ENCODE measurements at places on chromosomes 2 and 18. TPM values are rescaled to one million over a fixed set of nuclear protein-coding genes. Genes with fewer than 3 reads are reported as not detected.

Gene CCDC121
- polyA plus RNA-seq, result 0.87 TPM

Gene PIAS2
- 23.0 TPM for polyA plus RNA-seq

Gene TBR1
- not detected for polyA plus RNA-seq

Gene CD207
- polyA plus RNA-seq, result not detected

Gene SERPINB4
- not detected for polyA plus RNA-seq

Gene REG3A
- not detected for polyA plus RNA-seq

Gene G6PC2
- not detected for polyA plus RNA-seq

Gene IL1RL2
- 2.0 TPM for polyA plus RNA-seq

Gene SH2D6
- not detected for polyA plus RNA-seq

Gene NT5DC4
- not detected for polyA plus RNA-seq

Gene RAD51AP2
- not detected for polyA plus RNA-seq

Gene TCF23
- not detected for polyA plus RNA-seq

Gene DSG4
- not detected for polyA plus RNA-seq

Gene SERPINB5
- not detected for polyA plus RNA-seq

Gene RIT2
- polyA plus RNA-seq, result not detected

DNA sequence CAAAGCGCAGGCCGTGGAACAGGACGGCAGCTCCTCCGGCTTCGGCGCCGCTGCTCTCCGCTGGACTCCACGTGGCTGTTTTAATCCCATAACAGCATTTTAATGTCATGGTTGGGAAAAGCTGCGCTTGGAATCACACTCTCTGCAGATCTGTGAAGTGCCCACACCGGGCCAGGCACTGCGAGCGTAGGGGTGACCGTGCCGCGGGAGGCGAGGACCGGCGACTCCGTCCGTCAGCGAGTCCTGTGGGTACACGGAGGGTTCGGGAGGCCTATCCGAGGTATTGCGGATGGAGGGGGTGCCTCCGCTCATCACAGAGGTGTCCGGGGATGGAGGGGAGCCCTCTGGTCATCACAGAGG is 198.0 kb upstream of the SALL3 start:
- H3K27me3 ChIP-seq, result no peaks in the 10 kb centered on the region
- no peaks in the 10 kb centered on the region for H3K36me3 ChIP-seq
- DNase-seq, result no peak
- no peaks in the 10 kb centered on the region for H3K4me1 ChIP-seq
- H3K27ac ChIP-seq, result no peak overlapping the region
- no peak overlapping the region for H3K4me3 ChIP-seq

DNA sequence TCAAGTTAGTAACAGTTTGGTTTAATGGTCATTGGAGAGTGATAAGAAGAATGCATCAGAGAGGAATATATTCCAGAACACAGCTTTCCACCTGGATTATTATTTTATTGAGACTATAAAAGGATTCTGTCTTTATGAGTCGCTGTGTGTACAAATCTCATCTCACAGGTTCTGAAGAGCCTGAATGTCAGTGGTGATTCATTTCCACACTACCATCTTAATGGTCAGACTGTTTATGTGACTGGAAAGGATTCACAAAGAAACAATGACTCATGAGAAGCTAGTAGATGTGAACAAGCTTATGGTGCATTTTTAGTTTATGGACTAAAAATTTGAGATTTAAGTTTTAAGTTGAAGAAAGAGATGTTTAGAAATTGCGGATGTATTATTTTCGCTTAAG is 685.4 kb upstream of the NRXN1 start:
- no peak overlapping the region for H3K4me3 ChIP-seq
- no peak overlapping the region for H3K27ac ChIP-seq
- H3K4me1 ChIP-seq, result no peaks in the 10 kb centered on the region
- no peaks in the 10 kb centered on the region for H3K36me3 ChIP-seq
- no peaks in the 10 kb centered on the region for H3K27me3 ChIP-seq

DNA sequence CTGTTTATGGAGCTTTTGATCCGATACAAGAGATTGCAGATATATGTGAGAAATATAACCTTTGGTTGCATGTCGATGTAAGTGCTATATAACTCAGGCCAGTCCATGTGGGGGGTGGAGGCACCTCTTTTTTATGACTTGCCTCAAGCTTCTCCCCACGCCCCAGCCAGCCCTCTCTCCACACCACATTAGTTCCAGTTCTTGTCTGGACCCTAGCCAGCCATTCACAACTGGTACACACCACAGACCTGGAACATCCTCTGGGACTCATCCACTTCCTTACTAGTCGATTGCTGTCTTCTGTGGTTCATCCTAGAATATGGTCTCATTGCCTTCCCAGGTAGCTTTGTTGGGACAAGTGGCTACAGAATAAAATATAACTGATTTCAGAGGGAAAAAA is 31.0 kb downstream of the GAD1 start:
- no peak overlapping the region for H3K27ac ChIP-seq
- H3K4me3 ChIP-seq, result no peak overlapping the region
- no peak for DNase-seq
- no peaks in the 10 kb centered on the region for H3K27me3 ChIP-seq

- no peak overlapping the region for H3K27ac ChIP-seq
- H3K4me3 ChIP-seq, result no peak overlapping the region
- H3K36me3 ChIP-seq, result no peaks in the 10 kb centered on the region
- no peak for DNase-seq
- H3K27me3 ChIP-seq, result no peaks in the 10 kb centered on the region
These were observed 203.1 kb downstream of the KLHL29 start for GRCh38 chr2:23588106-23588505.

- peak; percentile 86 for DNase-seq
- no peak overlapping the region for H3K4me3 ChIP-seq
- H3K27me3 ChIP-seq, result no peaks in the 10 kb centered on the region
- H3K27ac ChIP-seq, result no peak overlapping the region
These were observed 216.3 kb downstream of the ANAPC1 start for GRCh38 chr2:111667542-111668273.

DNA sequence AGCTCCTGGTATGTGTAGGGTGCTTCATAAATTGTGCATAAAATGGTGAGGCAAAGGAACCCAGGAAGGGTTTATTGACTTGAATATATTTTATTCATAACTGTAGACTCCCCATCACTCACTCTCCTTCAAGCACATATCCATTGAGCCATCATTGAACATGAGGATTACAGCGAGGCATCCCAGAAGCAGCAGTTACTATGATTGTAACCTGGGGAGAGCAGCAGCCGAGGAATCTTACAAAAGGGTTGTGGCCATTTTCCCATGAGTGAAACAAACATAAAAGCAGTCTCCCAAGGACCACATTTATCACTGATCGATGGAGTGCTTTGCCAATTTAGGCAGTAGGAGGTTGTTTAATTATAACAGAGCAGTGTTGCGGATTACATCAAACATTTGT is 183.4 kb downstream of the NCK2 start:
- no peaks in the 10 kb centered on the region for H3K4me1 ChIP-seq
- no peaks in the 10 kb centered on the region for H3K27me3 ChIP-seq
- DNase-seq, result no peak

- H3K4me1 ChIP-seq, result no peaks in the 10 kb centered on the region
- no peak overlapping the region for H3K4me3 ChIP-seq
- H3K36me3 ChIP-seq, result no peaks in the 10 kb centered on the region
- no peak overlapping the region for H3K27ac ChIP-seq
These were observed 199.9 kb downstream of the BCL2 start for GRCh38 chr18:63119647-63120046.

- DNase-seq, result no peak
- H3K4me1 ChIP-seq, result no peaks in the 10 kb centered on the region
- no peak overlapping the region for H3K27ac ChIP-seq
- no peak overlapping the region for H3K4me3 ChIP-seq
- H3K36me3 ChIP-seq, result no peaks in the 10 kb centered on the region
These were observed 129.5 kb downstream of the NDUFA10 start for GRCh38 chr2:239895669-239896068.

GRCh38 chr18:55735199-55735855 is 147.3 kb upstream of the TCF4 start:
- H3K36me3 ChIP-seq, result no peaks in the 10 kb centered on the region
- no peak overlapping the region for H3K27ac ChIP-seq
- peaks cover 12% of the 10 kb centered on the region for H3K4me1 ChIP-seq
- H3K27me3 ChIP-seq, result no peaks in the 10 kb centered on the region
- DNase-seq, result no peak
- no peak overlapping the region for H3K4me3 ChIP-seq

DNA sequence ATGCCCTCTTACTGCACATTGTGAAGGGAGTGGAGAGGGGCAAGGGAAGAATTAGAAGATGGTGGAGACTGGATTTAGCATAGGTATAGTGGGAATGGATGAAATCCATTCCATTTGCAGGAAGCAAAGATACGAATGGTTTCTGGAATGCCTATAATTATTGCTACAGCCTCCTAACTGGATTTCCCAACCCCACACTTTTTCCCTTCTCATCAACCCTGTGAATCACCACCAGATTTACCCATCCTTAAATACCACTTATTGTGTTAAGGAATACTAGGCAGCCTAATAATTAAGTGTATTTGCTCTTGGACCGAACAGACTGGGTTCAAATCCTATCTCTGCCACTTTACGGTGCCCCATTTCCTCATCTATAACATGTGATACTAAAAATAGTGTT is 39.3 kb upstream of the CREB1 start:
- no peaks in the 10 kb centered on the region for H3K27me3 ChIP-seq
- H3K4me3 ChIP-seq, result no peak overlapping the region
- H3K36me3 ChIP-seq, result no peaks in the 10 kb centered on the region
- DNase-seq, result peak; percentile 48
- H3K27ac ChIP-seq, result no peak overlapping the region
- H3K4me1 ChIP-seq, result peaks cover 25% of the 10 kb centered on the region

GRCh38 chr2:10909050-10909995 is 2.4 kb upstream of the KCNF1 start:
- H3K4me3 ChIP-seq, result no peak overlapping the region
- no peaks in the 10 kb centered on the region for H3K36me3 ChIP-seq
- H3K4me1 ChIP-seq, result no peaks in the 10 kb centered on the region
- H3K27me3 ChIP-seq, result peaks cover 5% of the 10 kb centered on the region

GRCh38 chr2:10581021-10581420 is 108.8 kb downstream of the NOL10 start:
- no peaks in the 10 kb centered on the region for H3K27me3 ChIP-seq
- peaks cover 19% of the 10 kb centered on the region for H3K36me3 ChIP-seq
- H3K4me1 ChIP-seq, result peaks cover 23% of the 10 kb centered on the region
- H3K4me3 ChIP-seq, result no peak overlapping the region
- no peak for DNase-seq
- no peak overlapping the region for H3K27ac ChIP-seq

- H3K27ac ChIP-seq, result no peak overlapping the region
- H3K27me3 ChIP-seq, result no peaks in the 10 kb centered on the region
- DNase-seq, result peak; percentile 1
- H3K4me3 ChIP-seq, result no peak overlapping the region
- no peaks in the 10 kb centered on the region for H3K36me3 ChIP-seq
These were observed 53.6 kb upstream of the DDX18 start for GRCh38 chr2:117760916-117761315.

GRCh38 chr18:58513615-58514335 is 115.1 kb downstream of the ALPK2 start:
- H3K4me3 ChIP-seq, result no peak overlapping the region
- no peaks in the 10 kb centered on the region for H3K4me1 ChIP-seq
- no peak for DNase-seq
- H3K27me3 ChIP-seq, result no peaks in the 10 kb centered on the region
- H3K27ac ChIP-seq, result no peak overlapping the region

DNA sequence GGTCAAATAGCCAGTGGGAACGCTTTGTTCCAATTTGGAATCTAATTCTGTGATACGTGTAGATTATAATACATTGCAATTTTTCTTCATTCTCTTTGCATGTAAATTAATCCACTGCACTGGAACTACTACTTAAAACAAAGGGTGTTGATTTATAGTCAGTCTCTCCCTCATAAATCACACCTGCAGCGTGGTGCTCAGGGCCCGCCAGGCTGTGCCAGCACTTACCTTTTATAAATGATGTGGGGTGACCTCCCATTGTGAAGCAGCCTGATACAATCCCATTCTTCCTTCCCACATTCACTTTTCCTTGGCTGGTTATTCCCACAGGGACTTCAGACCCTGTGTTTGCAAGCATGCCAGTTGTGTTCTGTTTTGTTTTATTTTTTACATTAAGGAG is 302.3 kb upstream of the ID2 start:
- no peaks in the 10 kb centered on the region for H3K36me3 ChIP-seq
- no peak for DNase-seq
- H3K4me3 ChIP-seq, result no peak overlapping the region
- H3K27me3 ChIP-seq, result no peaks in the 10 kb centered on the region
- no peak overlapping the region for H3K27ac ChIP-seq
- peaks cover 8% of the 10 kb centered on the region for H3K4me1 ChIP-seq

- peak; percentile 76 for DNase-seq
- H3K4me3 ChIP-seq, result peak overlapping the region; percentile 51
- H3K27me3 ChIP-seq, result no peaks in the 10 kb centered on the region
- H3K36me3 ChIP-seq, result no peaks in the 10 kb centered on the region
These were observed 122.2 kb downstream of the TANC1 start for GRCh38 chr2:159090514-159091201.

DNA sequence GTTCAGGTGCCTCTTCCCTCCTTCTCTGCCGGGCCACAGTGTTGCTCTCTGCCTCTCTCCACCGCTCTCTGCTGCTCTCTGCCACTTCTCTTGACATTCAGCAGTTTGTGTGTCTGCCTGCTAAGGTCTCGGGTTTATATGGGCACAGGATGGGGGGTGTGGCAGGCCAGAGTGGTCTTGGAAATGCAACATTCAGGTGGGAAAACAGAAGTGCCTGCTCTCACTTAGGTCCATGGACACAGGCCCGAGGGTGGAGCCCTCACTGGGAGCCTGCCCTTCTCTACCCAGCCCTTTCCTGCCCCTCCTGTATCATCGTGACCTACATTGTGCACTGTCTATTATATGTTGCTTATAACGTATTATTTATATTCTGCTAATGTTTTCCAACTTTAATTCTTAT is 120.8 kb upstream of the TMEM18 start:
- no peak overlapping the region for H3K4me3 ChIP-seq
- no peaks in the 10 kb centered on the region for H3K36me3 ChIP-seq
- no peak for DNase-seq
- no peak overlapping the region for H3K27ac ChIP-seq
- H3K27me3 ChIP-seq, result no peaks in the 10 kb centered on the region

GRCh38 chr2:118584062-118584749 is 263.2 kb downstream of the EN1 start:
- no peak overlapping the region for H3K27ac ChIP-seq
- H3K4me1 ChIP-seq, result peaks cover 11% of the 10 kb centered on the region
- H3K4me3 ChIP-seq, result no peak overlapping the region
- DNase-seq, result no peak
